B cell (primary cell): ENCODE measurements at places on chromosomes 6 and 20. TPM values are rescaled to one million over a fixed set of nuclear protein-coding genes. Genes with fewer than 3 reads are reported as not detected.

DNA sequence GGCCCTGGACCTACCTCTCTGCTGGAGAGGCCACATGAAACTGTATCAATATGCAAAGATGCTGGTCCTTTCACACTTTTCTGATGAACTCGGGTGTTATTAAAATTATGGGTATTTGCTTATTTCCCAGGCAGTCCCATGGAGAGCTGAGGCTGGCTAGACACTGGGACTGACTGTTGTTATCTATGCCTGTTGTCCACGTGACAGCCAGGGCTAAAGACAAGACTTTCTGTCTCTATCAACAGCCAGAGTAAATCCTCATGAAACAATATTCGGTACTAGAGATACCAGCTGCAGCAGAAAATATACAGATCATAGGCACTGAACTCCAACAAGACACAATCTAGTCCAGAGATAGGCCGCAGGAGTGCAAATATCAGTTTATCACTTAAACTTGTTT is 236.4 kb downstream of the FOXA2 start:
- no peaks in the 10 kb centered on the region for H3K27me3 ChIP-seq
- H3K36me3 ChIP-seq: no peaks in the 10 kb centered on the region
- H3K4me1 ChIP-seq: peaks cover 7% of the 10 kb centered on the region
- H3K4me3 ChIP-seq: no peak overlapping the region
- H3K27ac ChIP-seq: no peak overlapping the region
- DNase-seq: no peak

- H3K27me3 ChIP-seq: no peaks in the 10 kb centered on the region
- H3K4me3 ChIP-seq: no peak overlapping the region
Measured at GRCh38 chr6:87742106-87742505, 40.1 kb upstream of the AKIRIN2 start.

DNA sequence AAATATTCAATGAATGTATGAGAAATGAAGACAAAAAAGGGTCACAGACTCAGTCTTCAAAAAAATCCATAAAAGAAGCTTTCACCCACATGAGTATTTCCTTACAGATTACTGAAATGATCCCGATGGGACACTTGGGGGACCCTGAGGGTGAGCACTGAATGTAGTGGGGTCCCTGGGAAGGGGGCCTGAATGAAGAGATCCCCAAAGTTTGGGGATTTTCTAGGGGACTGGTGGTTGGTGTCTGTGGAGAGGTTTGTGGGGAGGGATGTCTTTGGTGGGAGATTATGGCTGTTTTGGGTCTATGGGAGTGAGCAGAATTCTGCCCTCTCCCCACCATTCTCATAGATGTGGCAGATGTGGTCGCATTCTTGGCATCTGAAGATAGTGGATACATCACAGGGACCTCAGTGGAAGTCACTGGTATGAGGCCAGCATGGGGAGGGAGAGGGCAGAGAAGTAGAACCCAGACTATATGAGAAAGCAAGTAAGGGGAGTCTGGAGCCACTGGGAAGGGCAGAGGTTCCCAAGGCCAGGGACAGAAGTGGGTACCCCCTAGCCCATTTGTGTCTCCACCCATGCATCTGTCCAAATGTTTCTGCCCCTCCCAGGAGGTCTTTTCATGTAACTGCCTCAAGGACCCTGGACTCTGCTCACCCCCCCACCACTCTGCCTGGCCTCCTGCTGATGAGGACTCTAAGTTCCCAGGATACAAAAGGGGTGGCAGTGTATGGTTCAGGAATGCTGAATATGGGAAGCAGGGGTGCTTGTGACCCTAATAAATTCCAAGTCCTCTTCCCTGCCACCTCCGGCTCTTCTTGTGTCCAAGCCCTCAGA is 1.8 kb downstream of the HSD17B8 start:
- no peaks in the 10 kb centered on the region for H3K36me3 ChIP-seq
- H3K4me1 ChIP-seq: peaks cover 49% of the 10 kb centered on the region
- H3K27ac ChIP-seq: no peak overlapping the region

DNA sequence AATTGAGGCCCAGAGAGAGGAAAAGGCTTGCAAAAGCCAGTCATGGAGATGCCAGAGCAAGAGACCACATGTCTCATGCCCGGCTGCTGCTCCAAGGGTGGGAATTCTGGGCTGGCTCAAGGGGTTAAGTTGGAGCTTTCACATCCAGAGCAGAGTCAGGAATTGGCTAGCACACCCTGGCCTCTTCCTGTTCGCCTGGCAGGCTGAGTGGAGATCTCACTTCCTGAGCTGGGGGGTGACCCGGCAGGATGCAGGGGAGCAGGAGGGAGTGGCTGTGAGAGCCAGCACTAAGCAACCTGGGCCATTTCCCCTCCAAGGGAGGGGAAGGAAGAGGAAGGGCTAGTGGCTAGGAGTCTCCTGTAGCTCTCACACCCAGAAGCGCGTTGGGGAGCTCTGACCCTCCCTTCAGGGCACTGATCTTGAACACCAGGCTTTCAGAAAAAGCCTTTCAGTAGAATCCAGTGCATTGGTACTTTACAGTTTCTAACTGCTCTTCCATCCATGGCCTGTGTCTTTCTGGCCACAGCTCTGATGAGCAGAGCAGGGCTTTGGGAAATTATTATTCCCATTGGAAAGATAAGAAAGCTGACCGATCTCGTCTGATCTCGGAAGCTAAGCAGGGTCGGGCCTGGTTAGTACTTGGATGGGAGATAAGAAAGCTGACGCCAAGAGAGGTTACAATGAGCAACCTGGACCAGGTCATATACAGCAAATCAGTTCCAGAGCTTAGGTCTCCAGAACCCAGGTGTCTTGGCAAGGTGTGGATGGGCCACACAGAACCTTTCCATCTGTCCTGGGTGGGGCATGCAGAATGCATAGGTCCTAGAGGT is 2.2 kb upstream of the CCM2L start:
- no peaks in the 10 kb centered on the region for H3K4me1 ChIP-seq
- H3K4me3 ChIP-seq: no peak overlapping the region
- no peak for DNase-seq
- no peaks in the 10 kb centered on the region for H3K36me3 ChIP-seq

DNA sequence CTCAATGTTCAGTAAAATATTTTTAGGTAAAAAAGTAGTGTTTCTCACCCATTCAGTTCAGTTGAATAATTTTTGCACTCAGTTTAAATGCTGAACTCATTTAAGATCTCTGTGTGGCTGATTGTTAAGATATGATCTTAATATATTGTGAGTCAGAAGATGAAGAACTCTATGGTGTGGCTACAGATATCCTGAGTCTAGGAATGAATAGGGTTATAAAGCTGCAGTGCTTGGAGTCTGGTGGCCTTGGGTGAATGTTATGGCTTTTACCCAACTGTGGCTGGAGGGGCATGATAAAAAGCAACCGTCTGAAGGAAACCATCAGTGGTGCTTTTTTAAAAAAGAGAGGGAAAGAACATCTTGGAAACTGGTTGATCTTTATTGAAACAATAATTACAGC is 65.9 kb downstream of the CCN2 start:
- H3K4me1 ChIP-seq: no peaks in the 10 kb centered on the region
- no peak overlapping the region for H3K4me3 ChIP-seq
- no peak for DNase-seq
- no peak overlapping the region for H3K27ac ChIP-seq
- H3K36me3 ChIP-seq: no peaks in the 10 kb centered on the region

DNA sequence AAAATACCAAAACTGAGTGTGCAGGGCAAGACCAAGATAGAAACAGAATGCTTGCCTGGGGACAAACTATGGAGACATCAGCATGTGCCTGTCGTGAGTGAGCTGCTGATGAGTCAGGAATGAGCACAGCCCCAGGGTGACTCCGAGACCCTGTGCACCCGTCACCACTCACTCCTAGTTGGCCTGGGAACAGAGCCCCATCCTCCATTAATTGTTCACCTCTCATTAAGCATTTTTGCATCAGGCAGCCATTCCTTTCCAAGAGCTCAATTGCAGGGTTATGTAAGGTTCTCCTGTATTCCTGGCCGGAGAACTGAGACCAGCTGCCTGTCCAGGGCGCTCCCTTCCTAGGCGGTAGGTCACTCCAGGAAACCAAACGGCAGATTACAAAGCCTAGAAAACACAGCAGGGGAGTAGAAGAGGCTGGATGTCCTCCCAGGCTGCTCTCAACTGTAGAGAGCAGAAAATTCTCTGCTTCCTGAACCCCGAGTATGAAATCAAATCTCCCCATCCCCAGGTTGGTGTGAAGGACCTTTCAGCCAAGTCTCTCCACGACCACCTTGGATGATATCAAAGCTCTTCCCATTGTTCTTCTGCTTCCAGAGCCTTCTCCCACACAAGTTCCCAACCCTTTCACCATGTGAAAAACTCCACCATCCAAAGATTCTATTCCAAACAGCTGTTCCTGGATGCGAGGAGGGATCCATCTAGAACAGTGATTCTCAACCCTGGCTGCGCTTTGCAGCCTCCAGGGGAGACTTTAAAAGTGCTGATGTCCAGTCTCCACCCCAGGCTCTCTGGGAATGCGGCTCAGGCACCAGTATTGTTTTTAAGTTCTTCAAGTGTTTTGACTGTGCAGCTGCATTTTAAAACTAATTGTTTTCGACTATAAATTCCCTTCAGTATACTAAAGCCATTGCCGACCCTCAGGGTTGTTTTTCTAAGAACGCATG is 532.6 kb upstream of the JARID2 start:
- no peak overlapping the region for H3K4me3 ChIP-seq
- H3K27me3 ChIP-seq: no peaks in the 10 kb centered on the region
- no peak overlapping the region for H3K27ac ChIP-seq

DNA sequence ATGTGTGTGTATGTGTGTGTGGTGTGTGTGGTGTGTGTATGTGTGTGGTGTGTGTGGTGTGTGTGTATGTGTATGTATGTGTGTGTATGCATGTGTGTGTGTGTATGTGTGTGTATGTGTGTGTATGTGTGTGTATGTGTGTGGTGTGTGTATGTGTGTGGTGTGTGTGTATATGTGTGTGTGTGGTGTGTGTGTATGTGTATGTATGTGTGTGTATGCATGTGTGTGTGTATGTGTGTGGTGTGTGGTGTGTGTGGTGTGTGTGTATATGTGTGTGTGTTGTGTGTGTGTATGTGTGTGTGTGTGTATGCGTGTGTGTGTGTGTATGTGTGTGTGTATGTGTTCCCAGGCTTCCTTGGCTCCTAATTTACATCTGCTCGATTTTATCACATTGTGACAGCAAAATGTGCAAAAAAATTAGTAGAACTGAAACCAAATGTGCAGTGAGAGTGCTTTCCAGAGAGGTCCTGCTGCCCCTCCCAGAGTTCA is 234.5 kb downstream of the BMP7 start:
- H3K27me3 ChIP-seq: peaks cover 16% of the 10 kb centered on the region
- H3K36me3 ChIP-seq: no peaks in the 10 kb centered on the region
- DNase-seq: no peak

DHX16 gene
- polyA plus RNA-seq: 69.7 and 71.7 TPM in 2 replicates

EDN3 gene
- 0.04 TPM in 2 replicates for polyA plus RNA-seq

ESF1 gene
- 0.81 and 1.9 TPM in 2 replicates for polyA plus RNA-seq

IER3 gene
- 3.7 and 7.5 TPM in 2 replicates for polyA plus RNA-seq

GRCh38 chr20:58146746-58147140 is 81.7 kb downstream of the ANKRD60 start:
- no peaks in the 10 kb centered on the region for H3K36me3 ChIP-seq
- no peaks in the 10 kb centered on the region for H3K4me1 ChIP-seq
- no peak overlapping the region for H3K27ac ChIP-seq
- no peak for DNase-seq
- H3K27me3 ChIP-seq: peaks cover 4% of the 10 kb centered on the region

- H3K36me3 ChIP-seq: peaks cover 3% of the 10 kb centered on the region
- no peak overlapping the region for H3K4me3 ChIP-seq
- peaks cover 22% of the 10 kb centered on the region for H3K4me1 ChIP-seq
- H3K27me3 ChIP-seq: no peaks in the 10 kb centered on the region
Measured at GRCh38 chr6:149046822-149047246, 270.7 kb upstream of the TAB2 start.

- DNase-seq: no peak
- H3K4me1 ChIP-seq: no peaks in the 10 kb centered on the region
- no peak overlapping the region for H3K27ac ChIP-seq
- no peaks in the 10 kb centered on the region for H3K27me3 ChIP-seq
Measured at GRCh38 chr6:156379392-156380289, 397.5 kb upstream of the ARID1B start.

PACRG gene
- polyA plus RNA-seq: not detected in 2 replicates

DNA sequence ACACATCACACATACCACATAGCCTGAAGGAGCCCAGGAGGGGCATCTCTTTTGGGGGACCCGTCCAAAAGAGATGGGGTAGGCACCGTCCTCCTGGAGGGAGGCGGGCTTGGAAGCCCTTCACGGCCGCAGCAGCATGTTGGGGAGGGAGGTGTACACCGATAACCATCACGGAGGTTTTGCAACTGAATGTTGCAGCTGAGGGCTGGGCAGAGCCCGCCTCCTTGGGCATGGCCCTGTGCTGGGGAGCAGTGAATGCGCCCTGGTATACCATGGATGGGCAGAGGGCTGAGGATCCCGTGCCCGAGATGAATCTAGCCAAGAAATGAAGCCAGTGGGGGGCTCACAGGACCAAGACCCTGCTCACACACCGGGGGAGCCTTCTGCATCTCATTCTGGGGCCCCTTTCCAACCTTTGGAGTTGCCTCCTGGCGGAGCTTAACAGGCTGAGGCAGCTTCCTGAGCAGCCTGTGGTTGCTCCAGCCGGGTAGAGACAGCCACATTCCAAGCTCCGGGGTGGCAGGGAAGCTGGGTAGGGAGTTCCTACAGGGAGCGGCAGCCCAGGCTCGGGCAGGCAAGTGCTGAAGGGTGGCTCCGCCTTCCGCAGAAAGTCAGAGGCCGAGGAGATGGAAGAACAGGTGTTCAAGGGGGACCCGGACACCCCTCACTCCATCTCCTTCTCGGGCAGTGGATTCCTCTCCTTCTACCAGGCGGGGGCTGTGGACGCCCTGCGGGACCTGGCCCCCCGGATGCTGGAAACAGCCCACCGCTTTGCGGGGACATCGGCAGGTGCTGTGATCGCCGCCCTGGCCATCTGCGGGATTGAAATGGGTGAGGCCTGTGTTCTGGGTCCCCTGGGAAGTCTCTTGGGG is at the start of gene PNPLA1:
Gene PNPLA1 (plus strand): TSS at position 227 of the 872 bp plus-strand sequence. CDS start 400 bp downstream, at position 627.
- H3K4me3 ChIP-seq: no peak within 1 kb of the TSS
- no peak for DNase-seq
- no peaks in the 10 kb centered on the region for H3K27me3 ChIP-seq
- no peaks in the 10 kb centered on the region for H3K36me3 ChIP-seq
- no peaks in the 10 kb centered on the region for H3K4me1 ChIP-seq
- H3K27ac ChIP-seq: no peak within 1 kb of the TSS

- H3K36me3 ChIP-seq: no peaks in the 10 kb centered on the region
- no peaks in the 10 kb centered on the region for H3K27me3 ChIP-seq
- DNase-seq: no peak
Measured at GRCh38 chr6:20182926-20183521, 29.2 kb downstream of the MBOAT1 start.

DNA sequence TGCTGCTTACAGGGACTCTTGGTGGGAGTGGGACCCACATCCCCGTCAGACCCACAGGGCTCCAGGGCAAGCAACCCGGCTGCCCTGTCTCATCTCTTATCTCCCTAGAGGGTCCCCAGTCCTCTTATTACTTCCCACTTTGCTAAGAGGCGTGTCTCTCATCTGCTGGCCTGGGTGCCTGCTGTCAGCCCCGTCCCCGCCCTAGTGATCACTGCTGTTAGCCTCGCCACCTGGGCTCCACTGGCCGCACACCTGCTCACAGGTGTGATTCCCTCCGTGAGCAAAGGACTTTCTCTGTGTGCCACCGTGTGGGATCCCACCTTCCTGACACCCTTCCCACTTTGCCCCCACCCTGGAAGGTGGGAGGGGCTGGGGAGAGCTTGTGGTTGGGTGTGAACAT is 57.6 kb downstream of the TCP11 start:
- H3K4me3 ChIP-seq: no peak overlapping the region
- H3K36me3 ChIP-seq: no peaks in the 10 kb centered on the region
- H3K4me1 ChIP-seq: no peaks in the 10 kb centered on the region
- H3K27ac ChIP-seq: no peak overlapping the region
- no peak for DNase-seq
- no peaks in the 10 kb centered on the region for H3K27me3 ChIP-seq
